ENCODE measurements at places on chromosomes 7 and 10. TPM values are rescaled to one million over a fixed set of nuclear protein-coding genes. Genes with fewer than 3 reads are reported as not detected.

DNA sequence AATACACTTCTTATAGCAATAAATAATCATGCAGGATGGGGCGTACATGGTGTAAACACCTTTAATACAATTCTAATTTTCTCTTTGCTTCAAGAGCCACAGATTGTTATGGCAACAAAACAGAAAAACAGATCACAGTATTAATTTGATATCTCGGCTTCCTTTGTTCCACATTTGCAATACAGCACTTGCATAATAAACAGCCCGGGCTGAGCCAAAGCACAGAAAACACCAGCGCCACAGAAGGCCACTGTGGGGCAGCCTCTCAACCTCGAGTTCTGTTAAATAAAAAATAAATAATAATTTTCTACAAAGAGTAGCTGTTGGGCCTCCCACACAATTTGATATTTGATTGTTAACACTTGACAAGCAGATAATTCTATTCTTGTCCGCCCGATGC is 255.9 kb downstream of the USP6NL start:
- no peak overlapping the region for H3K27ac ChIP-seq
- no peak overlapping the region for H3K4me3 ChIP-seq
- no peaks in the 10 kb centered on the region for H3K27me3 ChIP-seq
- DNase-seq = peak; percentile 29
- no peaks in the 10 kb centered on the region for H3K36me3 ChIP-seq

DNA sequence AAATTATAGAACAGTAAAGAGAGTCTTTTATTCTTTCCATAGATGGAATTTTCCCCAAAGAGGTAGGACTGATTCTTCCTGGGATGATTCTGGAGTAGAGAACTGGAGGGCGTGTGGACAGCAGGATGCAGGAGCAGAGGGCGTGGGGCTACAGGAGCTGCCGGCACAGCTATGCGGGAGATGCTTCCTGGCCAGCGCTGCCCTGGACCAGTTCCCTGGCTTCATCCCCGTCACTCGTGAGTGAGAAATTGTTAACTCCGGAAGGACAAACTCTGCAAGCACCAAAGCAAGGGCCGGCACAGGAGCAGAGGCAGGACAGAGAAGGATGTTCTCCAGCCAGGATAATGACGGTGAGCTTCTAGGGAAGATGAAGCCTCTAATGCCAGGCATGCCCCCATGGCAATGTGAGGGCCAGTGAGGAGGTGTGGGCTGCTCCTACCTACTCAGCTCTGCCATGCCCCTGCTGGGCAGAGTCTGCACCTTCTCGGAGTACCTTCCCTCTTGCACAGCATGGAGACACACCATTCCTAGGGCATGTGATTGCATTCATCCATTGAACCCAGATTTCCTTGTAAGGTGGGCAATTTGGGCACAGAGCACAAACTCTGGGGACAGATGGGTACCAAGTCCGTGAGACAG is 760.9 kb upstream of the IGFBP3 start:
- H3K27ac ChIP-seq = peak overlapping the region; percentile 87
- H3K4me1 ChIP-seq = peaks cover 21% of the 10 kb centered on the region
- H3K4me3 ChIP-seq = 0 out of 2 replicates have a peak overlapping the region, but pooled peaks have one; percentile 25
- peak; percentile 49 for DNase-seq

DNA sequence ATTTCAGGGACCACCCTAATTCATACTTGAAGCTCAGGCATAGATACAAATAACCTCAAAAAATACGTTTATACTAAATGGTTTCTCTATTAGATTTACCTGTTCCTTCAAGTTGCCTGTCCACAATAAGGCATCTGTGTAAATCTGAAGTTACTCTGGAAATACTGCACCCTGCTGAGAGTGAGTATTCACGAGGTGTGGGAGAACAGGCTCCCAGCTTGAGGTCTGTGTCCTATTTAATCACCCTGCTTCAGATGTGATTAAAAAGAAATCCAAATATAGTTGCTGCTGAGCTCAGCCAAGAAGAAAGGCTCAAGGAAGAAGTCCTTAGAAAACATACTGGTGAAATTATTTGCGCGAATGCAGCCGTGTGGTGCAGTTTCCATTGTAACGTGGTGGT is 136.8 kb downstream of the KLF6 start:
- no peaks in the 10 kb centered on the region for H3K4me1 ChIP-seq
- no peaks in the 10 kb centered on the region for H3K27me3 ChIP-seq
- no peak overlapping the region for H3K27ac ChIP-seq
- DNase-seq = no peak
- H3K36me3 ChIP-seq = no peaks in the 10 kb centered on the region
- no peak overlapping the region for H3K4me3 ChIP-seq

DNA sequence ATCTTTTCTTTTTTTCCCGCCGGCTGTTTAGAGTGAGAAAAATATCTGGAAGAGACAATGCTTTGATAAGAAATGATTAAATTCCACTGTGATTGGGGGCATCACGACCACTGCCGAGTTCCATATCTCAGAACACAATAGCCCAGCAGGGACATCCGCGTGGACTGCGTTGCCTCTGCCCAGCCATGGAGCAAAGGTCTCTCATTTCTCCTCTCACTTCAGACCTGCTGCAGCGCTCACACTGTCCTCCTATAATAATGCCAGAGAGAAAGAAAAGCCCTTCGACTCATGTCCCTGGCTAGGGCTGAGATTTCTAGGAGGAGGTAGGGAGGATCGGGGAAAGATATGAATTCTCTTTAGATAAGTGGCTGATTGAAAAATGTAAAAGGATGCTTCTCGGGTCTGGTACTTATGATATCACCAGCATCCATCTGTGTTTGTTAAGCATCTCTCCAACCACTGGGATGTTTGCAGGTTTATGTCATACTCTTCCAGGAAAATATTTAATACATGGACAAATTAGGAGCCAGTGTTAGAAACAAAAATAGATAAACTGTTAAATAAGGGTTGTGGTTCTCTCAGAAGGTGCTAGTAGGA is 472.9 kb upstream of the AKR1E2 start:
- no peak overlapping the region for H3K4me3 ChIP-seq
- H3K4me1 ChIP-seq = peaks cover 25% of the 10 kb centered on the region
- no peaks in the 10 kb centered on the region for H3K36me3 ChIP-seq
- no peaks in the 10 kb centered on the region for H3K27me3 ChIP-seq
- H3K27ac ChIP-seq = peak overlapping the region; percentile 5

DNA sequence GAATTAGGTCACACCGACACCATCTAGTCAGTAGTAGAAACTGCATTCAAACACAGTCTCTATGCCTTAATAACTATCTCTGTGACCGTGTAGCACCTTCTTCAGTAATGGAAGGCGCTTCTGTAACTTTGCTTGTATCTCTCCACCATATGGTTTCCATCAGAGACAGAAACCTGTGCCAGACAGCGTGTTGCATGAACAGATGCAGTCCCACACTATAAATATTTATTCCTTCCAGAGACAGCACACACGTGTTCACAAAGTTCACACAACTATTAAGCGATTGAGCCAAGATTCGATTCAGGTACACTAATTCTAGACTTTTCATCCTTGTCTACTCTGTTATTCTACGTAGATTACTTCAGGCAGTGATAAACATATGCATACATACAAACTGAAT is 873.9 kb upstream of the MBL2 start:
- no peaks in the 10 kb centered on the region for H3K4me1 ChIP-seq
- H3K27me3 ChIP-seq = no peaks in the 10 kb centered on the region

DNA sequence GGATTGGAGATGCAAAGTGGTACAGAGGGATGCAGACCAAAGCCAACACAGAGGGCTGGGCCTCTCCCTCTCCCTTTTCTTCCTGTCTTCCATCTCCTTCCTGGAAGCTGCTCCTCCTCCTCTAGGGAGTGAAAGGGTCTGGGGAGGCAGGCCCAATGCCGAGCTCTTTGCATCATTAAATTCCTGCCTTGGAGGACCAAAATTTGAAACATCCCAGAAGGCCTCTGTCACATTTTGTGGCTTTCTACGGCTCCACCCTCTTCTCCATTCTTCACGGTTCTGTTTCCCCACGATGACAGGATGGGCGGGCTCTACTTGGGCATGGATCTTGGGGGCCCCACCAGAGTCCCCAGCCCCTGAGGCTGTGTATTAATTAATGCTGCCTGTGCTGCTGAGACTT is 76.4 kb downstream of the NEURL1 start:
- H3K36me3 ChIP-seq = no peaks in the 10 kb centered on the region
- H3K4me3 ChIP-seq = no peak overlapping the region
- DNase-seq = no peak
- no peak overlapping the region for H3K27ac ChIP-seq
- H3K27me3 ChIP-seq = peaks cover 33% of the 10 kb centered on the region
- no peaks in the 10 kb centered on the region for H3K4me1 ChIP-seq

- H3K4me1 ChIP-seq = peaks cover 93% of the 10 kb centered on the region
- DNase-seq = no peak
- H3K27me3 ChIP-seq = no peaks in the 10 kb centered on the region
- peak overlapping the region; percentile 45 for H3K4me3 ChIP-seq
- H3K36me3 ChIP-seq = peaks cover 95% of the 10 kb centered on the region
Measured at GRCh38 chr10:62057850-62058249, 156.4 kb downstream of the ARID5B start.

The SKAP2 gene
- 28.9 TPM for polyA plus RNA-seq

GRCh38 chr10:124710266-124710881 is 33.8 kb downstream of the FAM53B start:
- no peak overlapping the region for H3K4me3 ChIP-seq

GRCh38 chr10:68572151-68572550 is 12.0 kb downstream of the TET1 start:
- H3K27ac ChIP-seq = no peak overlapping the region
- DNase-seq = no peak
- H3K27me3 ChIP-seq = no peaks in the 10 kb centered on the region
- no peaks in the 10 kb centered on the region for H3K36me3 ChIP-seq

The FOXK1 gene
- 7.4 TPM for polyA plus RNA-seq

DNA sequence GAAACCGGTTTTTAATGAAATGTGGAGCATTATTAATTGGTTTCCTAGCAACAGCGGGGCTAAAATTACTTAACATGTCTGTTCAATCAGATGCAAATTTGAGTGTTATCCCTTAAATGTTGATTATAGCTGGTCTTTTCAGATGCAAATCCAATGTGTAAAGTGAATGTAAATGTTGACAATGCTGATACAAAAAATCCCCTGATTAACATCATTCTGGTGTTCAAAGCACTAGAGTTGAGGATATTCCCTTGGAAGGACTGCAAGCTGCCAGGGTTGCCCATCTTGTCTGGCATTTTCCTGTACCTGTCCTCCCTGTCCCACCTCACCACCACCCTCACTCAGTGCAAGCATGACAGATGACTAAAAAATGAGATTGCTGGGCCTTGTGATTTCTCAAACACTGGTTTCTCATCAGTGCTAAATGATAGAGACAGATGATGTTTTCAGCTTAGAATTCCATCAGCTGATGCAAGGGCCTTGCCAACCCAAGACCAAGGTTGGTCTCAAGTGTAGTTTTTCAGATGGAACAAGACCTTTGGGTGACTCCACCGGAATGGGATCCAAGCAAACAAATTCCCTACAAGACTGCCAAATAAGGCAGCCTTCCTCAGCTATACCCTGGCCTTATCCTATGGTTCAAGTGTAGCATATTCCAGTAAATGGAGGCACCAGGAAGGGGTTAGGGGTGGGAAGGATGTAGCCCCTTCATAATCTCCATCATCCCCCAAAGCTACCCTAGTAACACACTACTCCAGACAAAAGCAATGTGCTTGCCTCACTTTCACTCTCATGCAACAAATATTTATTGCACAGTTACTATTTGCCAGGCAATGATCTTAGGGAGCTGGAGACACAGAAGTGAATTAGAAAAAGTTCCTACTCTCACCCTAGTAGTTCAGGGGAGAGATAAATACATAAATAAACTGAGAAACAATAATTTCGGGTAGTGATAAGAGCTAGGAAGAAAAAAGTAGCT is 54.9 kb downstream of the JAZF1 start:
- H3K4me1 ChIP-seq = peaks cover 33% of the 10 kb centered on the region
- no peak overlapping the region for H3K27ac ChIP-seq
- no peak overlapping the region for H3K4me3 ChIP-seq
- peak; percentile 43 for DNase-seq
- H3K27me3 ChIP-seq = no peaks in the 10 kb centered on the region

The LAMB1 gene
- 107 TPM for polyA plus RNA-seq

The ASIC3 gene
- polyA plus RNA-seq = 0.26 TPM

GRCh38 chr7:140350056-140350455 is 48.3 kb downstream of the SLC37A3 start:
- H3K4me1 ChIP-seq = peaks cover 21% of the 10 kb centered on the region
- H3K27ac ChIP-seq = peak overlapping the region; percentile 98
- DNase-seq = peak; percentile 9
- H3K4me3 ChIP-seq = no peak overlapping the region
- H3K27me3 ChIP-seq = no peaks in the 10 kb centered on the region
- peaks cover 13% of the 10 kb centered on the region for H3K36me3 ChIP-seq

GRCh38 chr10:121323443-121323842 is 274.8 kb downstream of the FGFR2 start:
- H3K27ac ChIP-seq = no peak overlapping the region
- H3K4me1 ChIP-seq = no peaks in the 10 kb centered on the region
- no peak overlapping the region for H3K4me3 ChIP-seq
- no peak for DNase-seq

- H3K27ac ChIP-seq = no peak overlapping the region
- no peak overlapping the region for H3K4me3 ChIP-seq
- H3K36me3 ChIP-seq = no peaks in the 10 kb centered on the region
- no peaks in the 10 kb centered on the region for H3K4me1 ChIP-seq
Measured at GRCh38 chr7:116293139-116293538, 82.8 kb downstream of the TES start.

GRCh38 chr7:116692401-116693308 is 20.7 kb downstream of the MET start:
- peak; percentile 75 for DNase-seq
- peak overlapping the region; percentile 54 for H3K4me3 ChIP-seq
- H3K4me1 ChIP-seq = peaks cover 59% of the 10 kb centered on the region
- H3K27me3 ChIP-seq = no peaks in the 10 kb centered on the region

The CRHR2 gene
- not detected for polyA plus RNA-seq

DNA sequence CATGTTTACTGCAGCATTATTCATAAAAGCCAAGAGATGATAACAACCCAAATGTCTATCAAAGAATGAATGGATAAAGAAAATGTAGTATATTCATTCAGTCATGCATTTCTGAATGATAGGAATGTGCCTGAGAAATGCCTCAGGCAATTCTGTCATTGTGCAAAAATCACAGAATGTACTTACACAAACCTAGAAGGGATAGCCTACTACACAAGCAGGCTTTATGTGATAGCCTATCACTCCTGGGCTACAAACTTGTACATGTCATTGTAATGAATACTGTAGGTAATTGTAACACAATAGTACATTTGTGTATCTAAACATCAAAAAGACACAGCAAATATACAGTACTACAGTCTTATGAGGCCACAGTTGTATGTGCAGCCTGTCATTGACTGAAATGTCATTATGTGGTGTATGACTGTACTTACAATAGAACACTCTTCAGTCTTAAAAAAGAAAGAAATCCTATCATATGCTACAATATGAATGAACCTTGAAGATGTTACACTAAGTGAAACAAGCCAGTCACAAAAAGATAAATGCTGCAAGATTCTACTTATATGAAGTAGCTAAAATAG is 141.8 kb upstream of the GPR22 start:
- DNase-seq = peak; percentile 40
- no peaks in the 10 kb centered on the region for H3K27me3 ChIP-seq
- H3K27ac ChIP-seq = no peak overlapping the region
- H3K4me3 ChIP-seq = no peak overlapping the region
- peaks cover 8% of the 10 kb centered on the region for H3K4me1 ChIP-seq
- H3K36me3 ChIP-seq = no peaks in the 10 kb centered on the region

- no peaks in the 10 kb centered on the region for H3K36me3 ChIP-seq
- peaks cover 19% of the 10 kb centered on the region for H3K4me1 ChIP-seq
- no peaks in the 10 kb centered on the region for H3K27me3 ChIP-seq
- no peak overlapping the region for H3K27ac ChIP-seq
Measured at GRCh38 chr7:17054836-17055235, 173.1 kb upstream of the AGR3 start.

GRCh38 chr10:52318822-52319464 is 4.9 kb downstream of the DKK1 start:
- H3K36me3 ChIP-seq = peaks cover 24% of the 10 kb centered on the region
- peak; percentile 94 for DNase-seq
- peaks cover 67% of the 10 kb centered on the region for H3K4me1 ChIP-seq
- peak overlapping the region; percentile 92 for H3K4me3 ChIP-seq
- H3K27ac ChIP-seq = peak overlapping the region; percentile 79
